AG20443 (cell line): ENCODE measurements at places on chromosomes 1 and 21.

DNA sequence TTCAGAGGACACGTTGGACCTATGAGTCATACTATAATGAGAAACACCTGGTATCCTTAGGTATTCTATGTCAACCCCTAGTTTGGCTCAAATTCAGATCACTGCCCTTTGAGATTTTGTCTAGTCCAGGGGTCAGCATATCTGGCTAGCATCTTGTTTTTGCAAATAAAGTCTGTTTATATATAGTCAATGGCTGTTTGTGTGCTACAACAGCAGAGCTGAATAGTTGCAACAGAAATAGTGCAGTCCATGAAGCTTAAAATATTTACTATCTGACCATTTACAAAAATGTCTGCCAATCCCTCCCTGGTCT, 48.5 kb upstream of the EDEM3 start:
- no peak for DNase-seq

GRCh38 chr1:27152829-27153548, 1.9 kb downstream of the SLC9A1 start:
- no peak for DNase-seq

DNA sequence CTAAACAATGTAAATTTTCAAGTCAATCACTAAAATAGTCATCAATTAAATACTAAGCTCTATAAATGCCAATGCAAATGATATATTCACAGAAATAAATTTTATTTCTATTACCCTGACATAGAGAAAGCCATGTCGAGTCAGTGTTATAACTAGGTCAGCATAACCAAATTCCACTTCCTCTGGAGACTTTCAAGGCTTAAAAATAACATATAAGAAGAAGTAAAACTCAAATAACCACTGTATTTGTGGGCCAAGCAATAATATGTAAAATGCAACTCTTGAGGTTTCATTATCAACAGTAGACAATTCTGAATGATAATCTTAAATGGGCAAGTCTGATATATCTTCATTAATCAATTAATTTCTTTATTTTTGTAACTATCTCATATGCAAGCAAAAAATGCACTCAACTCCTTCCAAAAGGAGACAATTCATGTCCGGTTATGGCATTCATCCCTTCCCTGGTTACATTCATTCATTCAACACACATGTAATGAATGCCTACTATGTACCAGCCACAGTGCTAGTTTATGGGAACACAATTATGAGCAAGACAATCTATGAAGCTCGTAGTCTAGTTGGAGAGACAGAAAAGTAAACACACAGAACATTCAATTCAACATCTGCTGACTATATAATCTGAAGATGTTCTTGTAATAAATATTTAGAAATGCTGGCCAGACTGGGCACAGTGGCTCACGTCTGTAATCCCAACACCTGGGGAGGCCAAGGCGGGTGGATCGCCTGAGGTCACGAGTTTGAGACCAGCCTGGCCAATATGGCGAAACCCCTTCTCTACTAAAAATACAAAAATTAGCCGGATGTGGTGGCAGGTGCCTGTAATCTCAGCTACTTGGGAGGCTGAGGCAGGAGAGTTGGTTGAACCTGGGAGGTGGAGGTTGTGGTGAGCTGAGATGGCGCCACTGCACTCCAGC, 37.1 kb upstream of the CAP1 start:
- no peak for DNase-seq

DNA sequence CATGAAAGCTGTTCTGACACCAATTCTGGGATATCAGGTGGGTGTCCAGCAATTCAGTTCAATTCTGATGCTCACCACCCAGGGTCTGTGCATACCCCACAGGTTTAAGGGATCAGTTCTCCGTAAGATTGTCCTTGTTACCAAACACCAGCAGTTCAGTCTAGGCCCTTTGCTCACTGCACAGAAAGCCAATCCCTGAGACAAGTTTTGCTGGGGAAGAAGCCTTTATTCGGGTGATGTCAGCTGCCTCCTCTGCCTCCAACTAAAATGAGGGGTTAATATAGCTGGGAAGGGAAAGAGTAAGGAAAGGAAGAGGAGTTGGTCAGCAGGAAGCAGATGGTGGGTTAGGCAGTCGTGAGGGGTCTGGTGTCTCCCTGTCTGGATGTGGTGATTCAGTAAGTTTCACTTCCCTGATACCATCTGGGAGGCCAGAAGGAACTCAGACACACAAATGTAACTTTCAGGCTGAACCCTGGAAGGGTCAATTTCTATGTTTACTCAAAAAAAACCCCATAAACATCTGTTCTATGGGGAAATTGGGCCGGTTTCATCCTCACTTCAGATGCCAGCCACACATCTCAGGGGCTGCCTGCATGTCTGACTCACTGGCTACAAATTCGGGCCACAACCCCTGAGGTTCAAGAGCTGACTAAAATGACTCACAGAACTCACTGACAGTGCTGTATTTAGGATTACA, 83.3 kb upstream of the PGBD5 start:
- DNase-seq: peak; percentile 79

DNA sequence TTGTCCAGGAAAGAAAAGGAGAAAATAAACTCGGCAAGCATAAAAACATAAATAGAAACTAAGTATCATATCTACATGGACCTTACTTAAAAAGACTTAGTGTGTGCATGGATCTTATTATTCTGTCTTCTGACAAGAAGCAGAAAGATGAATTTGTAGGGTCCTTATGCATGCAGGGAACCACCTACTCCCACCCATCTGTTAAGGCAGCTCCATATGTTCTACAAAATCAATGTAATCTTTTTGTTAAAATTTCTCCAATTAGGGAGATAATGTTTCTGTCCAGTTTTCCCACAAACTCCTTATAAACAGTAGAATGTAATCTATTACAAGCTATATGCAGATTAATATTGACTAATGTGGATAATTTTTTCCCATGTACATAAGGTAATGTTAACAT, 13.9 kb upstream of the PTPN14 start:
- no peak for DNase-seq

GRCh38 chr1:85596947-85597346, 16.4 kb downstream of the CCN1 start:
- DNase-seq: no peak

- DNase-seq: no peak
These were observed 434.4 kb downstream of the PTPRU start for GRCh38 chr1:29670752-29671151.

DNA sequence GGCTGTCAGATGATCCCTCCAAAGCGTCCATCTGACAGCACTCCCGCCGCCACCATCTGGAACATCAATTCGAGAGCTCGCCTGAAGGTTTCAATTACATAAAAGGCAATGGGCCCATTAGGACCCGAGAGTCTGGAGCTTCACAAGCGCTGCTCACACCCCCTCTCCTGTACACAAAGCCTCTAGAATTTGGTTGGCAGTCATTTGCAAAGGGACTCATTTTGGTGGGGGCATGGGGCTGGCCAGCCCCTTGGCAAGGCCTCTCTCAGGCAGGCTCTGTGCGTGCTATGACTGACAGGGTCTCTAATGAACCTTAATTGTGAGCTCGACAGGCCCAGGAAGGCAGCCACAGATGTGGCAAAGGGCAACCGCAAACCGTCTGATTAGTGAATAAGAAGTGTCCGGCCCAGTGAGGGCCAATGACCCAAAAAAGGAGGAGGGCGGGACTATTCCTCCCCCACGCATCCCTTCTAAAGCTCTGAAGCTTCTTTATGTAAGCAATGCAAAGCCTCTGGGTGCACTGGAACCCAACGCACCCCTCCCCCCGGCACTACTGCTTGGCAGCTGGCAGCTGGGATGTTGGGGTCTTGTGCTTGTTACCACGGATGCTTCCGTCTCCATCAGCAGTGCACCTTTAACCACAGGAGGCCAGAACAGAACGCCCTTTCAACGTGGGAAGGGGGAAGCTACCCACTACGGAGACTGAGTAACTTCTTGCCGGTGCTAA, 79.4 kb downstream of the CAPZB start:
- peak; percentile 54 for DNase-seq

DNA sequence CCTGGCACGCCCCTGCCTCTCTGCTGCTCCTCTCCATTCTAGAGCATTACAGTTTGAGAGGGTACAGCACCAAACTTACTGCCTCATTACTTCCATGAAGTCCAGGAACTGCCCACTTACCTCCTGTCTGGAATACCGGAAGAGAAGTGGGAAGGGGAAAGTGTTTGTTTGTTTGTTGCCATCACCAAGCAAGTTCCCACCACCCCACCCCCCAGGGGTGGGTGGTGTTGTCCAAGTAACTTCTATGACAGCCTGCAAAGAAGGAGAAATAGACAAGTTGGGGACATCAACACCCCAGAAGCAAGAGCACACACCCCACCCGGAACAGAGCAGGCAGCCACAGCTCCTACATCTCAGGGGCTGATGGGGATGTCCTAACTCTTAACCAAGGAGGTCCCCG, 18.0 kb downstream of the OPTC start:
- DNase-seq: no peak

DNA sequence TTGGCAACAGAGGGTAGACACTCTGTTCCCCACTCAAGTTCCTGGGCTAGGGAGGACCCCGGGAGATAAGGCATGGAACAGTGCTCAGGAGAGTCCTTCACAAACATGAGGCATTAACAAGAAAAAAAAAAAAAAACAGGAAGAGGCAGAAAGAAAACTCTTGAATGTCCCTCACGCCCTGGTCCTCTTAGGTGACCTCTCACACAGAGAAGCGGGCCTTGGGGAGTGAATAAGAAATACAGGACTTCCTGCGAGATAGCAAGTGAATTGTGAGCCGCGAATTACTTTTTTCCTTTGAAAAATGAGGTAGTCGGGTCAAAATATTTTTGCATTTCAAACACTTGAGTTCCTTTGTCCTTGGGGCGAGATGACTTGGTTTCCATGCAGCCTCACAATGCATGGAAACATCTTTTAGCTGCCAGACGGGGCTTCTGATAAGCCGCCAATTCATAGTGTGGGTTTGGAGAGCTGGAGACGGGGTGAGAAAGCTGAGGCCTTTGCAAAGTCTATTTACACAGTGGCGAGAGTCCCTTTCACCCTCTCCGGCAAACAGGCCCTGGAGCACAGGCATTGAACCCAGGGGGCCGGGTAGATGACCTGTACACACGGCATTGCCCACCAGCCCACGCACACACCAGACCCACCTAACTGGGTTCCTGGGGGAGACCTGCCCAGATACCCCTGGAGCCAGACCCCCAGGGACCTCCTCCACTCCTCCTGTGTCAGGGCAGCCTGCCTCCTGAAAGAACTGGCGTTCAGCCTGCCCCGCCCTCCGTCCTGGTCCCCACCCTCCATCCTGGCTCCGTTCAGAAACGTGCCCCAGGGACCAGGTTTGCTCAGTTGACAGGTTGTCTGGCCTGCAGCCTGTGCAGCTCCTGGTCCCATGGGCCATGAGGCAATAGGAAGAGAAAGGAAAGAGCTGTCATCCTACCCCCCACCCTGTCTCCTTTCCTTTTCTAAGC, 192.3 kb downstream of the PRDM16 start:
- no peak for DNase-seq

DNA sequence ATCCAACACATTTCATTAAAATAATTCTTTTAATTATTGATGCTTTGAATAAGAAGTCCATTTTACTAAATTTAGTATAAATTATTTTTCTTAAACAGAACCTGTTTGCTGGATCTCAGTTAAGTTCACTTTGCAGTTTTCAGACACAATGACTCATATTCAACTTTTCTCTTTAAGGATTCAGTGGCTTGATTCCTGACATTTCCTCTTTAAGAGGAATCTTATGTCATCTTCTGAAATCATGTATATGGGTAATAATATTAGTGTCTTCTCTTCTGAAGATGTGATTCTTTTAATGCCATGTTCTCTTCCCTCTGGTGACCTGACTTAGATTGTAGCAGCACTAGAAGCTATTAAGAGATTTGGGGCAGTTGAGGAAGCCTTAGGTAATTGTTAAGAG, 12.6 kb downstream of the CREG1 start:
- no peak for DNase-seq

- no peak for DNase-seq
These were observed 1.5 kb downstream of the CELF3 start for GRCh38 chr1:151714820-151715725.

- peak; percentile 77 for DNase-seq
These were observed 124.6 kb downstream of the PEX14 start for GRCh38 chr1:10599194-10599861.

DNA sequence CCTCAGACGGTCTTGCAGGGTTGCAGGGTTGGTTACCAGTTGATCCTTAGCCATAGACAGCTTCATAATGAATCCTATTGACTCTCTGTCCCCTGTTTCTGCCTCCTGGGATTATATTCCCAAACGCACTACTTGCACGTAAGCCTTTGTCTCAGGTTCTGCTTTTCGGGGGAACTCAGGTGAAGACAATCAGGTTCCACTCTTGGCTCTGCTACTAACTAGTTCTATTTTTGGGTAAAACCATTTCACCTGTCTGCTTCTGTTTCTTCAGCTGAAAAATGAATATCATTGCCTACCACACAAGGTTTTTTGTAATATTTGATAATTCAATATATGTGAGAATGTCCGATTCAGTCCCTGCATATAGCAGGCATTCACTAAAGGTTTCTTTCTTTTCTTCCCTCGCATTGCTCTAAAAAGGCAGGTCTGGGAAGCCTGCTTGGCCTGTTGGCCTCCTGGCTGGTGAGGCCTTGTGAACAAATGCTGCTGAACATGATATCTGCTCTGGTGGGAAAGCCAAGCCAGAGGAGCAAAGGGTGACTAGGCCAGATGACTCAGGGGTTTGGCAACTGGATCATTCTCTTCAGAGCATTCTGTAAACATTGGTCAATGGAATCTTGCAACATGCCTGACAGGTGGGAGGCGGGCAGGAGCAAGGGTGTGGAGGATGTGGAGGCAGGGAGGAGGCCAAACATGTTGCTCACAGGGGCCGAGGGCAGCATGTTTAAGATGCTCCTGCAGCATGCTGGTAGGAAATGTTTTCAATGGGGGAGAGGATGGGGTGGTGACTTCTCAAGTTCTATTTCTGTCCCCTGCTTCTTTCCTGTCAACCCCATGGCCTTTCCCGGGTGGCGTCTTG, 23.8 kb downstream of the IER5 start:
- peak; percentile 94 for DNase-seq

- DNase-seq: no peak
These were observed 31.4 kb upstream of the DMBX1 start for GRCh38 chr1:46458190-46458589.

GRCh38 chr1:85351202-85351828, 74.9 kb upstream of the BCL10 start:
- DNase-seq: no peak

DNA sequence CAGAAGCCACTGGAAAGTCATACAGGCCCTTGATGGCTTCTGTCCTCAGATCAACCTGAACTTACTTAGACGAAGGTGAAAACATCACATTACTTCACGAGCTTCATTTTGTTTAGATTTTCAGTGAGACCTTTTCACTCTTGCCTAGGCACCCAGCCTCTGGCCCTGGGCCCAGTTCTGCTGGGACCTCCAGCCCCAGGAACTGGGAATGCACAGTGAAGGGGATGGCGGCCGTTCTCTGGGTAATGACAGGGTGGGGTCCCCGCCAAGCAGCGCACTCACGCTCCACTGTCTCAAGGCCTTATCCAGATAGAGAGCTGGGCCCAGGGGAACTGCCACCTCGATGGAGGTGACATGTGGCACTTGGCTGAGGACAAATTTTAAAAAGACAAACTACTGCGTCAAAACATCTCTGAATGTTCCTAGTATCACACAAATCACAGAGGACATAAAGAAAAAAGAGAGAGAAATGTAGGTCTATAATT, 54.8 kb downstream of the NPHP4 start:
- no peak for DNase-seq

- DNase-seq: no peak
These were observed 5.5 kb upstream of the CNTN2 start for GRCh38 chr1:205037539-205037938.
